HCT116 (cell line): ENCODE measurements at places on chromosomes 16 and 17. TPM values are rescaled to one million over a fixed set of nuclear protein-coding genes. Genes with fewer than 3 reads are reported as not detected.

ATP1B2 gene
- not detected for total RNA-seq

DNA sequence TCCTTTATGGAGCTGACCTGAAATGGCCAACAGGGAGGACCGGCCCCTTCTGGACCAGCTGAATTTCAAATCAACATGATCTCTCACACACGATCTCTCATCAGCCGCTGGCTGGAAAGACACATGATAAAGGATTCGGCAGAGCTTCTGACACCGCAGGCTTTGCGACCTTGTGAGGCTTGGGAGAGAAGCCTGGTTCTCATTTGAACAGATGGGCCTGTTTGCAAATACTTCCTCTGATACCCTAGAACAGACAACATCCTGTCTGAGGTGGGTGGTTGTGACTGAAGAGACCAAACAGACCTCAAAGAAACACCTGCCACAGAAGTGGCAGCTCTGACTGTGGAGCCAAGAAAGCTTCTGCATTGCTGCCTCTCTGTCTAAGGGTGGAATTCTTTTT lies 77.9 kb upstream of the SDK2 start:
- no peaks in the 10 kb centered on the region for H3K36me3 ChIP-seq
- no peak for DNase-seq
- no peak overlapping the region for H3K27ac ChIP-seq
- H3K4me1 ChIP-seq: no peaks in the 10 kb centered on the region

DNA sequence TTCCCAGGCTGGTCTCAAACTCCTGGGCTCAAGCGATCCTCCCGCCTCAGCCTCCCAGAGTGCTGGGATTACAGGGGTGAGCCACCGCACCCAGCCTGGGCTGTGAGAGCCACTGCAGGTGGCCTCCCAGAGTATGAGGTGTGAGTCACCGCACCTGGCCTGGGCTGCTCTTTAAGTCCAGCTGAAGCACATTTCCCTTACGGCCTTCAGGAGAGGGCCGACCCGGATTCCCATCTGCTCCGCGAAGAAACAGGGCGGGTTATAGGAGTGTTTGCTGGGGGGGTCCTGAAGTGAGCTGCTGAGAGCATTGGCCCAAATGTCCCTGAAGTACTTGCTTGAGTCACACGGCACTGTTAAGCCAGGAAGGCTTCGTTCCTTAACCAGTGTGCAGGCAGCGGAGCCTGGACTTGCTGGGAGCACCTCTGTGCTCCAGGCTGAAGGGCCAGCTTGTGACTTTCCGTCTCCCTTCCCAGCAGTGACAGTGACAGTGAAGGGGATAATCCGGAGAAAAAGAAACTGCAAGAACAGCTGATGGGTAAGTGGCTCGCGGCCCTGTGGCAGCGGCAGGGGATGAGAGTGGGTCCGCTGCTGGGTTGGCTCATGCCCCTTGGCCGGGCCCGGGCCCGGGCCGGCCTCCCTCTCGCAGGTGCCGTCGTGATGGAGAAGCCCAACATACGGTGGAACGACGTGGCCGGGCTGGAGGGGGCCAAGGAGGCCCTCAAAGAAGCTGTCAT lies 7.2 kb downstream of the VPS4A start:
- no peak for DNase-seq
- H3K27me3 ChIP-seq: no peaks in the 10 kb centered on the region
- peaks cover 42% of the 10 kb centered on the region for H3K36me3 ChIP-seq
- H3K27ac ChIP-seq: no peak overlapping the region; the same call in 1 of the 2 replicates

DNA sequence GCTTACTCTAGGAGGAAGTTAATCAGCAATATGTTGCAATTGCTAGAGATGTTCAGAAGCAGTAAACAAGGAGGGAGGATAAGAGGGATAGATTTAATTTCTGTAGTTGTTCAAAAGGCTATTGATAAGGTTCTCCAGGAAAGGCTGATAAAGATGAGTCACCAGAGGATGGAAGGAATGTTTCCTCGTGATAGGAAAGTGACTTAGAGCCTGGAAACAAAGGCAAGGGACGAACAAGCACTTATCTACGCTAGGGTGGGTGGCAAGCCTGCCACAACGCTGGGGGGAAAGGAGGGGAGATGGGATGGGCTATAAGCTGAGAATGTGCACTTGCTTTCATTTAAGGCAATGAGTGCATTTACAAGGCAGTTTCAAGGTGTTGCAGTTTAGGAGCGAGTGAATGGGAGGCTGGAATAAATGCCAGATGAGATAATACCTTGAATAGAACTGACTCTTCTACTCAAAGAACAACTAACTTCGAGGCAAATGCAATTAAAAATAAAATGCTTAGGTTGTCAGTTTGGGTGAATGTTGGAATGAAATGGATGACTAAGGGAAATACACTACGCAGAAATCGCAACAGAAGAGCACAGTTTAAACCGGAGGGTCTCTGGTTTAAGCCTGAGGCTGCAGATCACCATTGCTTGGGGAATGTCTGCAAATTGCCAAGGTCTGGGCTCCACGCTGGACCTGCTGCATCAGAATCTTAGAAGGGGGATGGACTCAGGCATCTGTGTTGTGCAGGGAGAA lies 76.0 kb upstream of the RBBP6 start:
- peaks cover 8% of the 10 kb centered on the region; the same call in 1 of the 2 replicates for H3K27me3 ChIP-seq
- no peaks in the 10 kb centered on the region for H3K4me1 ChIP-seq
- H3K27ac ChIP-seq: no peak overlapping the region
- H3K4me3 ChIP-seq: no peak overlapping the region

GRCh38 chr16:59013930-59014329 lies 279.8 kb upstream of the GOT2 start:
- DNase-seq: no peak
- H3K4me3 ChIP-seq: no peak overlapping the region
- no peak overlapping the region for H3K27ac ChIP-seq
- no peaks in the 10 kb centered on the region for H3K36me3 ChIP-seq
- no peaks in the 10 kb centered on the region for H3K27me3 ChIP-seq

SBK1 gene
- 19.2 TPM for total RNA-seq

- H3K4me3 ChIP-seq: no peak overlapping the region
- no peaks in the 10 kb centered on the region for H3K36me3 ChIP-seq
- H3K4me1 ChIP-seq: peaks cover 7% of the 10 kb centered on the region; the same call in 1 of the 2 replicates
- H3K27ac ChIP-seq: no peak overlapping the region
- no peaks in the 10 kb centered on the region for H3K27me3 ChIP-seq
These were observed 14.7 kb upstream of the PABPN1L start for GRCh38 chr16:88881007-88881615.

- H3K27me3 ChIP-seq: no peaks in the 10 kb centered on the region; the same call in 1 of the 2 replicates
- peaks cover 28% of the 10 kb centered on the region for H3K4me1 ChIP-seq
- DNase-seq: no peak
- H3K27ac ChIP-seq: peak overlapping the region; percentile 55; the same call in 1 of the 2 replicates
These were observed 604 bp downstream of the HS3ST3B1 start for GRCh38 chr17:14301279-14302090.

- no peaks in the 10 kb centered on the region for H3K36me3 ChIP-seq
- peaks cover 30% of the 10 kb centered on the region for H3K27me3 ChIP-seq
- DNase-seq: no peak
- no peaks in the 10 kb centered on the region for H3K4me1 ChIP-seq
- no peak overlapping the region for H3K4me3 ChIP-seq
- H3K27ac ChIP-seq: no peak overlapping the region
These were observed 61.5 kb downstream of the RBFOX3 start for GRCh38 chr17:79549141-79549915.

SOCS1 gene
- 4.9 TPM for total RNA-seq

SYNGR3 gene
- total RNA-seq: 11.5 TPM

DNA sequence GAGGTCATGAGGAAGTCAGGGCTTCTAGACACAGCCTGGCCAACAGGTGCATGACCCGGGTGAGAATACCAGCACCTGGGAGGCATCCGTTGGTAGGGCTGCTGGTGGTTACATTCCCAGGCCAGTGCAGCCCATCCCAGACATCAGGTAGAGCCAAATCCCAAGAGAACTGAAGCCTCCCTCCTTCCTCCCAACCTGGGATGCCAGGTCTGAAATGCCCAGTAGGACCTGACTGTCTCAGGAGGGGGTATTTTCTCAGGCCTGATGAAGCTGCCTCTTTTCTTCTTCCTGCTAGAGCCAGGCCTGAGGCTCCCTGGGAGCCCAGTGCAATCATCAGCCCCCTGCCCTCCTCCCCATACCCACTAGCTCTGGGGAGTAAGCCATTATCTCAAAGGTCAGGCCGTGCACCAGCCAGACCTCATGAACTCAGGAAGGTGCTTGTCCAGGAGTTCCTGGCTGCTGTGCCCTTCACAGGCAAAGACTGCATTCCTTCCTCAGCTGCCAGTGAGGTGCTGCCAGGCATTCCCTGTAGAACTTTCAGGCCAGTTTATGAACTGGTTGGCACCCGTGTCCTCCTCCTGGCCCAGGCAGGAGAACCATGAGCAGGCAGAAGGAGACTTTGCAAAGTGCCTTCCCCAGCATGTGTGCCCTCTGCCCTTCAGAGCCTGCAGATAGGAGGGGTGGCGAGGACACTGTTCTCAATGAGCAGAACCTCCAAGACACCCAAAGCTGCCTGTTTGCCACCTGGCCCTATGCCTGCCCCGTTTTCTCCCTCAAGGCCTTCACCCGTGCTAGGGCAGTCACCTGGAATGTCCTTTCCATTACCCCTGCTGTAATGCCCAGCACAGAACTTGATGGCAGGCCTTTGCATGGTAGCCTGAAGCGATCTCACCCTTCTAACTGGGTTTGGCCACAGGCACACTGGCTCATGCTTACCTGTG lies 7.6 kb downstream of the TBX2 start:
- DNase-seq: no peak
- no peaks in the 10 kb centered on the region for H3K36me3 ChIP-seq
- H3K27me3 ChIP-seq: no peaks in the 10 kb centered on the region

TLCD2 gene
- total RNA-seq: 1.8 TPM

DNA sequence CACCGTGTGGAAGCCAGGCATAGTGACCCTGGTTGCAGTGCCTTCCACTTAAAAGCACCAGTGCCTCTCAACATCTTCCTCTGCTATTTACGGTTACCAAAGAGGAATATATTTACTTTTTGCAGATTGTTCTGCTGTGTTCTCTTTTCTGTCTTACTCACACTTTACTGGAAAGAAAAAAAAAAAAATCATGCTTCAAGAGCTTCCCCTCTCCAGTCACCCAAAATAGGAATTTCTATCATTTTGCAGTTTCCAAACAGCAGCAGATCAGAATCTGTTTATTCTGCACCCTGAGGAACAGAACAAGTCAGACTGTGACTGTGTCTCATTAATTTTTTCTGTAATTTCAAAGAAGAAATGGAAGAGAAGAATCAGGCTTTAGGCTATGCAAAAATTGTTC lies 96.1 kb downstream of the KCNJ2 start:
- H3K4me3 ChIP-seq: no peak overlapping the region
- no peaks in the 10 kb centered on the region for H3K36me3 ChIP-seq
- DNase-seq: no peak
- H3K4me1 ChIP-seq: no peaks in the 10 kb centered on the region

- H3K36me3 ChIP-seq: no peaks in the 10 kb centered on the region
- H3K27ac ChIP-seq: no peak overlapping the region
- H3K4me1 ChIP-seq: peaks cover 20% of the 10 kb centered on the region
- no peak overlapping the region for H3K4me3 ChIP-seq
- no peaks in the 10 kb centered on the region for H3K27me3 ChIP-seq
- DNase-seq: no peak
These were observed 54.9 kb downstream of the BEAN1 start for GRCh38 chr16:66481943-66482390.

DNA sequence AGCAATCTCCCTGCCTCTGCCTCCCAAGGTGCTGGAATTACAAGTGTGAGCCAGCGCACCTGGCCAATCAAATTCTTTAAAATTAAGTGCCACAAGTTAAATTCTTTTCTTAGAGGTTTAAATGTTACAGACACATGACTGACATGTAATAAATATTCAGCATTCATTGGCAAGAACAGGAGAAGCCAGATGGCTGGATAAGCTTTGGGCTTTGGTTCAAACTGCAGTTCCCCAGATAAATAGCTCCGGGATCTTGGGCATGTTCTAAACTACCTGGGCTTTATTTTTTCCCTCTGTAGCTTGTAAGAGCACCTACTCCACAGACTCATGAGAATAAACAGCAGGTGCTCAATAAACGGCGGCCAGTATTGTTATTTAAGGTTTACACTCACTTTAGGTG lies 34.1 kb downstream of the ABAT start:
- no peaks in the 10 kb centered on the region for H3K4me1 ChIP-seq
- H3K36me3 ChIP-seq: no peaks in the 10 kb centered on the region
- H3K27me3 ChIP-seq: no peaks in the 10 kb centered on the region
- DNase-seq: no peak

DNA sequence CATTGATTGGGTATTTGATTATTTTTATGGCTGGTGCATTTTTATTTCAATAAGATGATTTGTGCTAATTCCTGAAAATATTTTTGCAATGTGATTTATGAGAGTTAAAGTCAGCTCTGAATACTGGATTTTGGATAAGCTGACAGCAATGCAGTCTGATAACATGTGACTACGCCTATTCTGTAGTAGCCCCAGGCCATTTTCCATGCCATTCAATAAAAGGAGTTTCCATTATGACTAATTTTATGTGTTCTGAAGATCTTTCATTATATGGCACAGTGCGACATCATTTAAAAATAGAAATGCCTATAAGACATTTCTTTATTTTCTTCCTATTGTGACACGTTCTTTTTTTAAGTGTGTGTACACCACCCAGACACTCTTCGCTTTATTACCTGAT lies 46.3 kb downstream of the KCNJ2 start:
- no peaks in the 10 kb centered on the region for H3K36me3 ChIP-seq
- no peaks in the 10 kb centered on the region for H3K4me1 ChIP-seq
- H3K27ac ChIP-seq: no peak overlapping the region
- DNase-seq: no peak
- H3K4me3 ChIP-seq: no peak overlapping the region

DNA sequence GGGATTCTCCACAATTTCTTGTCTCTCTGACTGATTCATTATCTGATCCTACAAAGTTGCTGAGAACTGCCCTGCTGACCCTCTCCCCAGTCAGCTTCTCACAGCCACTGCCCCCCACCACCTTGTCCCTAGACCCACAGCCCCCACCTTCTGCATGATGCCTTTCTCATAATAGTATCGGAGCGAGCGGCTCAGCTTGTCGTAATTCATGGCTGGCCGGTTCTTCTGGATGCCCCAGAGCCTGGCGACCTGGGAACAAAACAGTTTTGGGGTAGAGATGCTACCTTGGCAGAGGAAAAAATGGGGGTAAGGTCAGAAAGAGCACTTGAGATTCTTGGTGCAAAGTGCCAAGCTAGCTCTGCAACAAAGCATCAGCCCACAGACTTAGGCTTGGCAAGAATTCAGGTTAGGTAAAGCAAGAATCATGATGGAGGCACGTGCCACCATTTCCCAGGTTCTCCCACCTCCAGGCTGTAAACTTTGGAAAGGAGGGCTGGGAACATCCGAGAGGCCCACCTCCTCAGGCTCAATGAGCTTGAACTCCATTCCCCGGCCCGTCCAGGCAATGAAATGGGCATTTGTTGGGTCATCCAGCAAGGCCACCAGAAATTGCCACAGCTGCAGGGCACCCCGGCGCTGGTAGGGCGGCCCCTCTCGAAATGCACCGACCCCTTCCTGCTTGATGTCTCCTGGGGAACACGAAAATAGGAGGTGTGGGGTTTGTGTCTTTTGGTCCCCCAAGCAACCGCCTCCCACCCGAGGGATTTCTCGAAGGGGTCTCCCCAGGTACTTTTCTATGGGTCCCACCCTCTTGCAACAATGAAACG lies 16.9 kb downstream of the ETV4 start:
- no peak overlapping the region; the same call in 1 of the 2 replicates for H3K27ac ChIP-seq
- H3K36me3 ChIP-seq: peaks cover 14% of the 10 kb centered on the region; the same call in 1 of the 2 replicates
- DNase-seq: no peak
- H3K4me3 ChIP-seq: no peak overlapping the region
- H3K4me1 ChIP-seq: peaks cover 32% of the 10 kb centered on the region
- H3K27me3 ChIP-seq: no peaks in the 10 kb centered on the region
